Left kidney (tissue), 8 donors: ENCODE measurements at places on chromosomes 4 and X. TPM values are rescaled to one million over a fixed set of nuclear protein-coding genes. Genes with fewer than 3 reads are reported as not detected.

GRCh38 chr4:67910585-67910905, 26.7 kb upstream of the TMPRSS11D start:
- DNase-seq: no peak

DNA sequence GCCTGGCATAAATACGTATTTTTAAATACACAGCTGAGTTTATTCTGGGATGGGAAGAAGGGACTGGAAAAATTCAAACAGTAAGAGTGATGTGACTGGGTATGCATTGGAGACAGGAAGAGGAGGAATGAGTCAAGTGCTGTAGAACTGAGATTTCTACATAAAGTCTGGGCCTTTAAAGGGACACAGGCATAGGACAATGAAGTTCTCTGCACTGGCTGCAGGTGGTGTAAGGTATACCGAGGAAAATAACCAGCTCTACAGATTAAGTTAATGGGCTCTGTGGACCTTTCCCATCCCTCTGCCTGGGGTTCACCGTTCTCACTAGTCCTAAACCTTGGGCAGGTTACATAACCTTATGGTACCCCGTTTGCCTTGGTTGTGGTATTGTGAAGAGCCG, 68.7 kb downstream of the DHX15 start:
- no peak for DNase-seq

DNA sequence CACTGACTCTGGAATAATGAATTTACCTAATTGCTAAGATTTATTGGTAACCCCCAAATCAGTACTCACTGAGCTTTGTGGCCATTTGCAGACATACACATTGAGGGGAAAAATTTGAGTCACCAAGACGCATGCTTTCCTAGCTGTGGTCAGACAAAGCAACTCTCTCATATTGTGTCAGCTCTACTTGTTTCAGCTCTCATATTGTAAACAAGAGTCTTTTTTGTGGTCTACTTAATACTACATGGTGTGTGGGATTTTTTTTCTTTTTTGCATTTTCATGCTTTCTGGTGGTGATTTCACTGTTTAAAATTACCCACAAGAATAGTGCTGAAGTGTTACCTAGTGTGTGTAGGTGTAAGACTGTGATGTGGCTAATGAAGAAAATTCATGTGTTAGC, 428.2 kb upstream of the GALNT7 start:
- no peak for DNase-seq

DNA sequence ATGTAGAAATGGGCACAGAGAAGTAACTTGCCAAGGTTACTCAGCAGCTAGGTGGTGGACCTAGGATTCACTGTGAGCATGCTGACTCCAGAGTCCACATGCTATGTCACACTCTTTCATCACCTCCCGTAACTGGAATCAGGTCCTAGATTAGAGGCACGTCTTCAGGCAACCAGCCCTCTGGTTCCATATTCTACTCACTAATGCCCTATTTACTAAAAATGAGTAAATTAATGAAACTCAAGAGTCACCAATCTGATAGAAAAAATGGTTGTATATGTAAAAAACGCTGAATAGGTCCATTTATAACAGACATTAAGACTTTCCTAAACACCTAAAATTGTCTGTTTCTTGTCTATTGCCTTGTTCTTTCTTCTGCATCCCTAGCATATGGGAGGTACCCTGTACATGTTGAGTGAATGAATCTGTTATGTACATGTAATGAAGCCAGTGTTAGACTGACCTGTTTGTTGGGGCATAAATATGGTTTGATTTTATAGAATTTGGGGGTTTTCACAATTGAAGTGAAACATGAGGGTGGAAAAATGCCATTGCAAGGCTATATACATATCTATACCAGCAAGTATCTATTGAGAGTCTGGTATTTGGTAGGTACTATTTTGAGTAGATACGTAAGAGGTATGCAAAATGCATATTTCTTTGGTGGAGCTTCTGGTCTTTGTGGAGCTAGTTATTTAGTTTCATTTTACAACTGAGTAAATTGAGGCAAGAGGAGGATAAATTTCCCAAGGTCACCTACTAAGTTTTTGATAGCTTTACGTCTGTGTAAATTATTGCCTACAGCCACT, 7.5 kb upstream of the RUFY3 start:
- DNase-seq: no peak

DNA sequence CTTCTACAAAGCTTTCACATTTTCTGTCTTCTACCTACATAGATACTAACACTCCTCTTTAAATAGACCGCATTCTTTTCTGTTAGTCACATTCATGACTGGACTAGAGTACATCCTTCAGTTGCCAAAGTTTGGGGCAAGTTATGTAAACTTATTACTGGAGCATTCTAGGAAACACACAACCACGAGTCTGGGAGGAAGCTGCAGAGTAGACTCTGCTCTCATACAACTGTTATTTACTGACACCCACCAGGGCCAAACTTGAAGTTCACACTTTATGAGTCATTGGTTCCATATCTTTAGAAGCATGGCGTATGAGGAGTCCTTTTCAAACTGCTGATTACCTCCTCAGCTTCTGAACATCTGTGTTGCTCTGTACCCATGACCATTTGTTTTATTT, 87.0 kb downstream of the RNF150 start:
- no peak for DNase-seq

GRCh38 chrX:49243166-49243565, 7.9 kb downstream of the CCDC22 start:
- DNase-seq: no peak

GRCh38 chr4:66574145-66574978, 904.1 kb upstream of the EPHA5 start:
- no peak for DNase-seq

- DNase-seq: no peak
Measured at GRCh38 chr4:110071466-110071865, 126.9 kb downstream of the ELOVL6 start.

DNA sequence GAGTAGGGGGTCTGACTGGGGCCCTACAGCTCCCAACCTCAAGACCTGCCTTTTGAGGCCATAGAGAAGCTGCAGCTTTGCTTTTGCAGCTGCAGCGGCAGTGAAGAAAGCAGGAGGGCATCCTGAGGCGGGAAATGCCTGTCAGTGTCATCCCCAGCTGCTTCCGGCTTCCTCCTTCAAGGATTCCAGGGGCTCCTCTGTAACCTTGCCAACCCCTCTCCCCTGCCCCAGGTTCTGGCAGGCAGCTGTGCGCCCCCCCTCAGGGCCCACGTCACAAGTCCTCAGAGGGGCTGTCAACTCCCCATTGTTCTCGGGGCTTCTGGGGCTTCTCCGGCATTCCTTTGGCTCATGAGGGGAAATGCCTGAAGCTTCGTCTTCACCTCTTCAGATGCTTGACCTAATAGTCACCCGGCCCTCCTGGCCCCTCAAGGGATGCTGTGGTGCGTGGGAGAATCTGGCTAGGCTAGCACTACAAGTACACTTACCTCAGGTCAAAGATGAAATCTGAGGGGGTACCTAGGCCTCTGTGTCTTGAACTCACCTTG, 31.9 kb downstream of the APLN start:
- no peak for DNase-seq

DNA sequence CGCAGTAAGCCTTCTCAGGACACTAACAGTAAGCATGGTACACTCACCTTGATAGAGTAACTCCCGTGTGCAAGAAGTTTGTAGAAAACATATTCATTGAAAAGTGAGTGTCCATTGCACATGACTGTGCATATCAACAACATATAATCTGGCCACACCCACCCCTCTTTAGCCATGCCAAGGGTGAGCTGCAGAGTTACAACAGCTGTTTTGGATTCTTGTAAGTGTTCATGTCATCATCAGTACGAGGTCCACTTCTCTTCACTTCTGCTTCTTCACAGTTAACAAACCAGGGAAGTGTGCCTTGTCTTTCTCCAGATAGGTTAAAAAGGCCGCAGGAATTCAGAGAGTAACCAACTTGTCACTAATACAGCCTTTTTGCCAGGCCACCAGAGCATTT, 116.6 kb downstream of the IRF2 start:
- no peak for DNase-seq

DNA sequence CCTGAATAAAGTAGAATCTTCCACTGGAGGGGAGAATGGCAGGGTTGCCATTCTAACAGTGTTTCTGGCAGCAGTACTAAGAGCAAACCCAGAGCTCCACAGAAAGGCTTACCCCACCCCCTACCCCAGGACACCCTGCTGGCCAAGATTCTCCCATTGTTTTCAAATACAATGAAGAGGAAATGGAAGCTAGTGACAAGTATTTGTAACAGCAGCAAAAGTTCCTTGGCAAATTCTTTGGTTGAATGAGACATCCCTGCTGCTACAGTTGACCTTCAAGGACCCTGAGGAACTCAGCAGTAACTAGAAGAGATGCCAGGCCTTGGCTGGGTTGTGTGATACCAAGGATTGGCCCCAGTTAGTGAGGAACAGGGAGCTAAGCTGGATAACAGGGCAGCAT, 124.2 kb upstream of the DGKK start:
- DNase-seq: no peak

- no peak for DNase-seq
Measured at GRCh38 chr4:153022241-153022715, 86.2 kb downstream of the FHDC1 start.

DNA sequence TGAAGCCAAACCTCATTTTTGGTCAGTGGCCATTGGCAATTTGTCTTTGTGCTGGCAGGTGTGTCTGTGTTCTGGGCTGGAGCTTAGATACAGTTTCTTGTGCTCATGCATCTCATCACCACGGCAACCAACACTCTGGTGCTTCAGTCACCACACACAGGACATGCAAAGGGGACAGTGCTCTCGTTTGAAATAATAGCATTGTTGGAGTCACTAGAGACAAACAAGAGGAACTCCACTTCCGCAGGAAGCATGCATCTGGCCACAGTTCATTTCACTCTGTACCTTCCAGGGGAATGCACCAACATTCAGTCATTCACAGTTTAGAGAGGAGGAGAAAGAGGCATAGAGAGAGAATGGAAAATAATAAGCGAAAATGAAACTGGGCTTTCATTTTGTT, 267.4 kb downstream of the ANK2 start:
- no peak for DNase-seq

DNA sequence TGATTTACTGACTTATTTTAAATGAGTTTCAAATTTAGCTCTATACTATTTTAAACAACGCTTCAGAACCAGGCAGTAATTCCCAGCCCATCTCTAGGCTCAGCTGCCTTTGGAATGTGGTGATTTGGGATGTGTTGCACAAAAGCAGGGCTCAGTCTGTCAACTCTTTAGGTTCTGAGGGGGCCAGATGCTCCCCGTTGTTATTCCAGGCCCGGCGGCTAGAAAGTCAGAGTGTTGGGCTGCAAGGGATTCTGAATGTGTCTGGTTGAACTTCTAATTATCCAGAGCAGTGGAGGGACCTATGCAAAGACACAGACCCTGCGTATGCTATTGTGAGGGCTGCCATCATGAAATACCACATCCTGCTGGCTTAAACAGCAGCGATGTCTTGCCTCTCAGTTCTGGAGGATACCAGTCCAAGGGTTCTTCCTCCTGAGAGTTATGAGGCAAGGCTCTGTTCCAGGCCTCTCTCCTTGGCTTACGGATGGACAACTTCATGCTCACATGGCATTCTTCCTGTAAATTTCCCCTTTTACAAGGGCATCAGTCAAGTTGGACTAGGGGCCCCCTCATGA, 123.2 kb upstream of the TRIM2 start:
- no peak for DNase-seq

DNA sequence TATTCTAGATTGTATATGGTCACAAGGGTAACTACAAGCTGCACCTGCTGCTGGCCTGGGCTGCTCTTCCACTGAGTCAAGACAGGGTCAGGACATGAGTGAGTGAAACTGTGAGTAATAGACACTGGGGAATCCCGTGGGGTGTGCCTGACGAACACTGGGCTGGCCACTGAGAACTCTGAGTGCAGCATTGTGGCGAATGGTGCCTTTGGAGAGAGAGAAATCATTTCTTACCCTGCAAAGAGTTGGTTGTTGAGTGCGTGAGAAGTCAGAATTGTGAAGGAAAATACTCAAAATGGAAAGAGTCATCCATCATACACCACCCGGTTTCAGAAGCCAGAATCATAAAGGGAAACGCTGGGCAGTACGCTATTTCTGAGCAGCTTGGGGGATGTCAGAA, 43.1 kb upstream of the LSM6 start:
- no peak for DNase-seq

- no peak for DNase-seq
Measured at GRCh38 chr4:38782452-38783108, at the start of gene TLR10. Gene TLR10, minus strand, starts transcription at chr4:38782990. Its CDS starts 7,400 bp downstream, at chr4:38775590.

- DNase-seq: peak; percentile 83
Measured at GRCh38 chr4:56803471-56803870, 18.0 kb downstream of the SPINK2 start.

- no peak for DNase-seq
Measured at GRCh38 chr4:47715716-47716416, 122.0 kb downstream of the CORIN start.

DNA sequence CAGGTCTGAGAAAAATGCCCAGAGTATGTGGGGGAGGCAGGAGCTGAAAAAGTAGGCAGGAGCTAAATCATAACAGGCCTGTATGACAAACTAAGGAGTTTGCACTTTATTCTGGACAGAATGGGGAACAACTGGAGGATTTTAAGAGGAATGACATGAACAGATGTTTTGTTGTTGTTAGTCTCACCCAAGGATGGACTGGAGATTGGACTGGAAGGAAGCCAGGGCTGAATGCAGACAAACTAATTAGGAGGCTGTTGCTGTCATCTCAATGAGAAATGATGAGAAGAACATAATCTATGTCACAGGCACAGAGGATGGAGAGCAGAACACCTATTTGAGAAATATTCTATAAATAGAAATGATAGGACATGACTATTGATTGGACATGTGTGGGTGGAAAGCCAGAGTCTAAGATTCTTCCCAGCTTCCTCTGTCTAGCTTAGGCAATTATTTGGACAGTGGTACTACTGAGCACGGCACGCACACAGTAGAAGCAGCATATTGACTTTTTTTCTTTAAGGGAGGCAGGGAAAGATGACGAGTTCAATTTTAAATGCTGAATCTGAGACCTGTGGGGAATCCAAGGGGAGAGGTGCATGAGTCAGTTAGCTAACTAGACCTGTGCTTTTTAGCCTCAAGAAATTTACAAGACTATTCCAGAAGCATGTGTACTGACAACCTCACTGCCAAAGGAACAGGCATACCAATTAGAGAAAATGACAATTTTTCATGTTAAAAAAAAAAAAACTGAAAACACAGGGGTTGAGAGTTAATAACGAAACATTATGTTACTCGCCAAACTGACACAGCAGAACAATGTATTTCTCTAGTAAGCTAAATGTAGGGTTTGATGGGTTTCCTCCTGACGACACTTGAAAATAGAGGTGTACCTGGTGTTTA, 963 bp upstream of the USO1 start:
- DNase-seq: no peak

GRCh38 chr4:73606465-73606974, 13.7 kb downstream of the RASSF6 start:
- no peak for DNase-seq

FAM47A gene
- polyA plus RNA-seq: not detected

FANCB gene
- 5.5 TPM for polyA plus RNA-seq

P2RY4 gene
- 0.48 TPM for polyA plus RNA-seq

EBP gene
- 75.4 TPM for polyA plus RNA-seq

ART3 gene
- 0.42 TPM for polyA plus RNA-seq

RS1 gene
- polyA plus RNA-seq: 0.25 TPM

FGF16 gene
- polyA plus RNA-seq: not detected

SEL1L3 gene
- 26.1 TPM for polyA plus RNA-seq

KLHL4 gene
- polyA plus RNA-seq: 6.5 TPM

GPR82 gene
- 0.25 TPM for polyA plus RNA-seq

RTL3 gene
- not detected for polyA plus RNA-seq
